ENCODE measurements at places on chromosomes 2 and 18.

DNA sequence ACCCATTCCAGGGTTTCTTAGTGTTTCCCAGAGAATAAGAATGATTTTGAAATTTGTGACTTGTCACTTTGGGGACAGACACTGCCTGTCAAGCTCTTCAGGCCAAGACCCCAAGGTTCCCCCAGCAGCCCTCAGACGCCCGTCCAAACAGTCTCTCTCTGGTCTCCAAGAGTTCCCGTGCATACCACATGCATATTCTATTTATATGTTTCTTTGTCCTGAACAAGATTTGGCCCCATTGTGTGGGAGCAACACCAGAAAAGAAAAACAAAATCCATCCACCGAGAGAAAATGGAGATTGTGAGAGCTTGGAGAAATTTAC lies 52.2 kb upstream of the CTAGE1 start:
- no peak for DNase-seq

GRCh38 chr2:44233450-44234128 lies 41.7 kb upstream of the SLC3A1 start:
- DNase-seq: no peak

DNA sequence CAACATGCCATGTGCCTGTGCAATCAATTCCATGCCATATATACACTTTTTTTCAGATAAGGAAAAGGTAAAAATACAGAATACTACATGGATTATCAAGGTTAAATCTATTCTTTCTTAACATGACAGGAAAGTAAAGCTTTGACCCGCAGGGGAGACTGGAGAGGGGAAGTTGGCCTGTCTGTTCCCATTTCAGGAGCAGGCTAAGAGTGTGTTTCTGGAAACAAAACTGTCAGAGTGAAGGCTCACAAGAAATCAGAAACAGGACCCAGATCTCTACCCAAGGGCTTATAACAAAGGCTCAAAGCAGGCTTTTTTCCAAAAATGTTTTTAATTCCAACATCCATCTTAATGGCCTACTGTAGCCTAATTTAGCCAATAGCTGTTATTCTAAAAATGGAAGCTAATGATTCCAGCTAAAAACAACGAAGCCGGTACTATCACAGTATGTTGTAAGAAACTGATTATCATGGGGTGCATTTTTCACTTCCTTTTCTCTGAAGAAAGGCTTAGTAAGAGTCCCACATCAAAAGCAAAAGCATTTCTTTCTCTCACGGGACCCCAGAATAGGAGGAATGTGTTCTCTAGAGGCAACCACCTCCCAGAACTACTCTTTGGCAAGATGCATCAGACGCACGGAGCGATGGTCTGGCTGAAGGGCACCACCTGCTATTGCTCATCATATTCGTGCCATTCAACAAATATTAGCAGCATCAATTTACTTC lies 41.4 kb downstream of the FECH start:
- DNase-seq: no peak

DNA sequence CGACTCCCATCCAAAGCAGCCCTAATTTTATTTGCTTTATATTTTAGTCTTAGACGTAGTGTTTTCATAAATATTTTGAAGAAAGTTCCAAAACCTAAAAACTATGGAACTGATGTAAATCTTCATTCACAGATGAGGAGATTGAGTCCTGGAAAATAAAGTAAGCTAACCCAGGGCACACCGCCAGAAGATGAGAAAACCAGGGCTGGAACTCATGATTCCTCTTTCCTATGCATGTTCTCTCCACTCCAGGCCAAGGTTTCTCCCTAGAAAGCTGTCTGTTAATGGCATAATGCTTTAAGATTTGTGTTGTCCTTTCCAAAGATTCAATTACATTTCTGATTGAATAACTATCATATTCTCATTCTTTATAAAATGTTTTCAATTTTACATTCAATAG lies 78.4 kb upstream of the ZC3H15 start:
- DNase-seq: no peak

- no peak for DNase-seq
Measured at GRCh38 chr2:72942293-72942692, 25.0 kb downstream of the EMX1 start.

DNA sequence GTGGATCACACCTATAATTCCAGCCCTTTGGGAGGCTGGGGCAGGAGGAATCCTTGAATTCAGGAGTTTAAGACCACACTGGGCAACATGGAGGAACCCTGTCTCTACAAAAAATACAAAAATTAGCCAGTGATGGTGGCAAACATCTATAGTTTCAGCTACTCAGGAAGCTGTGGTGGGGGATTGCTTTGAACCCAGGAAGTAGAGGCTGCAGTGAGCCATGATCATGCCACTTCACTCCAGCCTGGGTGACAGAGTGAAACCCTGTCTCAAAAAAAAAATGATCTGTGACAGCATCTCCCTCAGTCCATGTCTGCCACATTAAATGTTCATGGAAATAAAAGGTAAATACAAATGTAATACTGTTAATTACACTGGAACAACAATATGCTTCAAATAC lies 121.4 kb upstream of the COL5A2 start:
- no peak for DNase-seq

GRCh38 chr2:126946318-126947102 lies 47.8 kb downstream of the TEX51 start:
- DNase-seq: no peak

GRCh38 chr2:165969227-165969626 lies 15.7 kb upstream of the TTC21B start:
- DNase-seq: no peak

DNA sequence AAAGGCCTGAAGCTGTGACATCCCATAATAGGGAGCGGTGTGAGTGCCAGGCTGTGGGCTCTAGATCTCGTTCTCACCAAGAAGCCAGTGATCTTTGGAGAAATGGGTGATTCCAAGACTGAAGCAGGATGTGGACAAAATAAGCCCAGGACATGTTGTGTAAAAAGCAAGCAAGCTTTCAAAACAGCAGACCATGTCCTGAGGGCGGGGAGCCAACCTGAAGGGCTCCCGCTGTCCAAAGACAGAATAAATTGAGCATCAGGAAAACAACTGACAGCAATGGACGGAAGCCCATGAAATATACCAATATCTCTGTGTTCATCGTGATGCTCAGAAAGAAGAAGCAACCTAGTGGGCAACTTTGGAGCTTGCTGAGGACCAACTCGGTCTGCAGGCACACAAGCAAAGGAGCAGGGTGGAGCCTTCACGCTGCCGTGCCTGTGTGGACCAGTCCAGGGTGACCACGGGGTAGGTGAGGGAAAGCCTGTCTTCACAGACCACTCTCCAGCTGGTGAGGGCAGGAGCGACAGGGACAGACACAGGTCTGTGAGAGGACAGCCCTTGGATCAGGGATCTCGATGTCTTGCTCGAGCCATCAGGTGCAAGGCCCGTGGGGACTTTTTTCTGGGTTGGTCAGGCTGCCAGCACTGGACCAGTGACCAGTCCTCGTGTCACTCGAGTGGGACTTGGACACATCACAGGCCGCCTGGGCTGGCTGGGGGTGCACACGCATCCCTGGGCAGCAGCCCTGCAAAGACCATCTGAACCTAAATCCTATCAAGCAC lies 21.5 kb downstream of the MTERF4 start:
- no peak for DNase-seq

GRCh38 chr2:135349941-135350340 lies 181.1 kb downstream of the ZRANB3 start:
- DNase-seq: no peak

GRCh38 chr2:131036696-131037397 lies 56.4 kb downstream of the FAM168B start:
- no peak for DNase-seq

GRCh38 chr2:158772306-158773078 lies 22.6 kb upstream of the DAPL1 start:
- DNase-seq: no peak

GRCh38 chr2:142130111-142131009 lies 456 bp downstream of the LRP1B start:
- no peak for DNase-seq

DNA sequence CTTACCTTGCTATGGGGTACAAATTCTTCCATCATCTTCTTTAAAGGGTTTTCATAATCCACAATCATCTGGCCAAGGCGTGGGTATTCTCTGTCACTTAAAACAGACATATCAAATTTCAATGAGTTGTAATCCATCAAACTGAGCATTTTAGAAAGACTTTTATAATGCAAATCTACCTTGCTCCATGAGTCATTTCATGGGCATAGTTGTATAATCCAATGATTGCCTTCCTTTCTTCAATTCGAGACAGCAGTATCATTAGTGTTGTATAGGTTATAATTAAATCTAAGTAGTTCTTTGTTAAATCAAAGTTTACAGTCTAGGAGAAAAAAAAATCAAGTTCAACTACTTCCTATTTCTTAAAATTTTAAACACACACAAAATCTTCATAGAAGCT lies 36.3 kb downstream of the NCKAP1 start:
- DNase-seq: no peak

DNA sequence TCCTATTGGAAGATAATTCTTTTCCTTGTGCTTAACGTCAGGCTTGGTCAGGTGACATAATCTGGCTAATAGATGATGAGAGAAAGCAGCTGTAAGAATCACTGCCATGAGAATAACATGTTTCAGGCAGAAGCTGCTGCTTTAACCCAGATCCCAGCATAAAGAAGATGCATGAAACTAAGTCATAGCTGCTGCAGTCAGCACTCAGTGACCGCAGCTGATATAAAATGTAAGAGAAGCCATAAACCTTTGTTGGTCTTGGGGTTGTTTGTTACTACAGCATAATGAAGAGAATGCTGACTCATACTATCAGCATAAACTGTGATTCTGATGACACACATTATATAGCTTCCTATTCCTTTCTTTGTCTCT lies 274.3 kb upstream of the TRIB2 start:
- no peak for DNase-seq

DNA sequence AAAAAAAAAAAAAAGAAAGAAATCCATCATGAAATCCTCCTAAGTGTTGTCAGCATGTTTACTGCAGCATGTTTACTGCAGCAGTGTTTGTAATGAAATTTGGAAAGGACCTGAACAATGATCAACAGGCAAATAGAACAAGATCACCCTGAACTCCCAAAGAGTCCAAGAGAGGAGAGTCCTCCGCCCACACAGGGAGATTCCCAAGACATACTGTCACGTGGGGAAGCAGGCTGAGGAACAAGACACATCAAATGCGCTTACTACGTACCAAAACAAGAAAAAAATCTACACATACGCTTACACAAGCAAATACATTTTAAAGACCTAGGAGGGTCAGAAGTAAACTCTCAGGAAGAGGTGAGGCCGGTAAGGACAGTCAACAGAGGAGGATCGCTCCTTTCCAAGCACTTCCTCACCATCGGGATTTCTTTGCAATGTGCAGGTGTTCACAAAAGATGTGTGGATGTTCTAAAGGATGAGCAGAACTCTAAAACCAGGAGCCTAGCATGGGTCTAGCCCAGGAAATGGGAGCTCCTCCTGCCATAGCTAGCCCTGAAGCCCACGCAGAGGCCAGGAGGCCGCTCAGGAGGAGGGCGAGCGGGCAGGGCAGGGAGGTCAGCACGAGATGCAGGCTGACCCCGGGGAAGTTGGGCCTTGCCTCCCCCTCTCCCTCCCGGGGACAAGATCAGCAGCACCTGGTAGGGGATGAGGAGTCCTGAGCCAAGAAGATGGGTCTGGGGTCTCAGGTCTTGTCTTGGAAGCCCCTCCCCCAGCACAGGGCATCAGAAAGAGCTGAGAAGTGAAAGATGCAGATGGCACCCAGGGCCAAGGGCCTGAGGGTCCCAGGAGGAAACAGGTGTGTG lies 66.4 kb downstream of the ZNF516 start:
- no peak for DNase-seq

GRCh38 chr2:241461693-241462677 lies 46.4 kb downstream of the STK25 start:
- DNase-seq: no peak

GRCh38 chr2:158214431-158214830 lies 112.8 kb downstream of the UPP2 start:
- no peak for DNase-seq

- no peak for DNase-seq
Measured at GRCh38 chr2:55111570-55112228, 61.4 kb upstream of the RTN4 start.

GRCh38 chr2:163601377-163601776 lies 134.4 kb downstream of the FIGN start:
- DNase-seq: no peak

GRCh38 chr2:180077295-180077906 lies 70.3 kb upstream of the CWC22 start:
- no peak for DNase-seq

DNA sequence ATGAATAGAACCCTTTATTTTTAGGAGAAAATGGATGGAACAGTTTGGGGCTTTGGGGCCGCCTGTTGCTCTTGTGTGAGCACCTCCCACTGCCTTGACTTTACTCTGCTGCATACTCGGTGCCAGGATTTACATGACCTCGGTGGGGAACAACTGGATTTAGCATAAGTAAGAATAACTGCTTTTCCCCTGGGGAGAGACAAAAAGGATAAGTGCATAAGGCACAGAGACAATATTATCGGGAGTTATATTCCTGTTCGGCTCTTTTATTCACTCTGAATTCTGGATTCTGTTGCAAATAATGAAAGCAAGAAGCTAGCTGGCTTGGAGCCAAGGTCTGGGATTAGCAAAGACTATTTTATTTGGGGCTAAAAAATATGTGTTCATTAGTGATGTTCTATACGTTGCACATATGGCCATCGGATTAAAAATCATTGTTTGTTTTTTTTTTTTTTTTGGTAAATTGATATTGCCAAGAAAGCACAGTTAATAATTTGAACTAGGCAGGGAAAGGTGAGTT lies 69.8 kb downstream of the CYBRD1 start:
- no peak for DNase-seq

DNA sequence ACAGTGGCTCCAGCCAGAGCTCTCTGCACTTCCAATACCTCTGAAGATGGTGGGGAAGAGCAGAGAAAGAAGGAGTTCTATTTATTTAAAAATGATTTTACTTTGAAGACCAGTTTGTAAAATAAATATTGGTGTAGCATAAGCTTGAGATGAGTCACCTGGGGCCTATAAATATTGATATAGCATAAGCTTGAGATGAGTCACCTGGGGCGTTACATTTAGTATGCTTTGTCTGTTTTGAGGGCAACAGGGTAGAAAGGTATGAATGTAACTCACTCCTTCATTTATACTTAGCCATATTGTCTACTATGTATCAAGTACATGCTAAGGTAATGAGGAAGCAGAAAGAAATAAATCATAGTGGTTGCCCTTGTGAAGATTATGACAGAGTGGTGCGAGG lies 7.7 kb upstream of the SULT1C4 start:
- no peak for DNase-seq

- DNase-seq: no peak
Measured at GRCh38 chr18:54279477-54280219, 10.3 kb downstream of the POLI start.

DNA sequence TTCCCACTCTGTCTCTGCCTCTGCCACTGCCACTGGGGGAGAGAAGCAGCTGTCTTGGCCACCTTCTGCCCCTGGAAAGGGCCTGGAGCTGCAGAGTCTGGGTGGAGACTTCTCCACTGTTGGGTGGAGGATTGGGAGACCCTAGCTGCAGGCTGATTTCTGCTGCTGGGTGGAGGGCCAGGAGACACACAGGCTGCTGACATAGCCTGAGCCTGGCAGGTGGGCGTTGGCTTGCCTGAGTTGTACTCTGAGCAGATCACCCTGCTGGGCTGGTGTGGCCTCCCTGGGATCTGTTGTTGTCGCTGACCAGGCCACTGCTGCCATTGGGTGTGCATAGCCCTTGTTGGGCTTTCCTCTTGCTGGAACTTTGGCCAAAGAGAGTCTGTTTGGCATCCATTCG lies 64.3 kb downstream of the ARHGEF4 start:
- no peak for DNase-seq

- no peak for DNase-seq
Measured at GRCh38 chr2:128770143-128771085, 451.7 kb upstream of the HS6ST1 start.

GRCh38 chr2:109324861-109325260 lies 195.9 kb downstream of the SH3RF3 start:
- DNase-seq: no peak
